Fibroblast of lung (primary cell): ENCODE measurements at places on chromosomes 4 and X. TPM values are rescaled to one million over a fixed set of nuclear protein-coding genes. Genes with fewer than 3 reads are reported as not detected.

Gene CCDC110
- 2.0 and 2.3 TPM in 2 replicates for total RNA-seq

Gene RAB41
- total RNA-seq = not detected in 2 replicates

Gene USP51
- total RNA-seq = 1.3 TPM in 2 replicates

Gene ZAR1
- not detected in 2 replicates for total RNA-seq

Gene MAGEA4
- total RNA-seq = not detected in 2 replicates

Gene CDKL2
- 1.8 and 2.3 TPM in 2 replicates for total RNA-seq

Gene CT45A2
- not detected in 2 replicates for total RNA-seq
